A549 treated with Mapracorat at 1 μM for 4 hours (cell line): ENCODE measurements at places on chromosomes 6 and 20. TPM values are rescaled to one million over a fixed set of nuclear protein-coding genes. Genes with fewer than 3 reads are reported as not detected.

Gene SIRPD
- total RNA-seq = not detected in 5 replicates

Gene SLC24A3
- total RNA-seq = not detected in 5 replicates

Gene FRK
- 1.1 to 1.3 TPM (median 1.2 TPM) in 5 replicates for total RNA-seq

Gene MOXD1
- total RNA-seq = 1.4 to 1.9 TPM (median 1.7 TPM) in 5 replicates

Gene COQ3
- total RNA-seq = 9.4 to 12.6 TPM (median 11.5 TPM) in 5 replicates

Gene PGK2
- total RNA-seq = not detected in 5 replicates

Gene RAB44
- 0.03 to 0.06 TPM (median 0.04 TPM) in 4 of 5 replicates, not detected in the other for total RNA-seq

Gene ERVFRD-1
- not detected in 5 replicates for total RNA-seq

Gene PAX1
- 0.06 TPM in 1 of 5 replicates, not detected in the others for total RNA-seq

Gene SSTR4
- total RNA-seq = 0.18 to 0.48 TPM (median 0.28 TPM) in 5 replicates

Gene GSTA4
- total RNA-seq = 8.6 to 10.1 TPM (median 8.7 TPM) in 5 replicates

Gene SLC52A3
- 0.32 to 0.57 TPM (median 0.48 TPM) in 5 replicates for total RNA-seq

Gene NHSL1
- 2.0 to 3.6 TPM (median 3.0 TPM) in 5 replicates for total RNA-seq

Gene BCL2L1
- total RNA-seq = 274 to 317 TPM (median 294 TPM) in 5 replicates

Gene TMC2
- total RNA-seq = not detected in 5 replicates

Gene PCK1
- 0.05 to 0.13 TPM (median 0.09 TPM) in 3 of 5 replicates, not detected in the others for total RNA-seq

Gene AGER
- total RNA-seq = 1.2 to 2.0 TPM (median 1.3 TPM) in 5 replicates

Gene TRIM10
- not detected in 5 replicates for total RNA-seq

Gene CNBD2
- 5.6 to 6.9 TPM (median 6.8 TPM) in 5 replicates for total RNA-seq

Gene TREM1
- 0.13 to 0.50 TPM (median 0.24 TPM) in 5 replicates for total RNA-seq

Gene DSN1
- 21.0 to 27.3 TPM (median 23.4 TPM) in 5 replicates for total RNA-seq

Gene NINL
- total RNA-seq = 11.6 to 17.2 TPM (median 15.1 TPM) in 5 replicates

Gene TMEM217
- total RNA-seq = 0.33 to 0.71 TPM (median 0.43 TPM) in 5 replicates

Gene DDR1
- 51.1 to 64.4 TPM (median 58.1 TPM) in 5 replicates for total RNA-seq

Gene METTL24
- total RNA-seq = not detected in 5 replicates

Gene CRISP3
- total RNA-seq = not detected in 5 replicates

Gene NT5E
- total RNA-seq = 25.9 to 38.4 TPM (median 32.7 TPM) in 5 replicates

Gene CNR1
- 1.1 to 1.9 TPM (median 1.2 TPM) in 5 replicates for total RNA-seq

Gene SGK2
- total RNA-seq = 6.7 to 8.7 TPM (median 7.0 TPM) in 5 replicates

Gene CRNKL1
- 20.4 to 25.3 TPM (median 21.6 TPM) in 5 replicates for total RNA-seq

Gene ATXN1
- total RNA-seq = 1.7 to 3.3 TPM (median 2.5 TPM) in 5 replicates

Gene DEFB118
- total RNA-seq = not detected in 5 replicates

Gene NKX2-2
- total RNA-seq = not detected in 5 replicates

Gene SRSF12
- 1.0 to 2.0 TPM (median 1.9 TPM) in 5 replicates for total RNA-seq

Gene RSPH9
- total RNA-seq = 0.20 to 0.34 TPM (median 0.24 TPM) in 5 replicates

Gene MEI4
- not detected in 5 replicates for total RNA-seq

Gene TFAP2A
- total RNA-seq = 9.6 to 11.4 TPM (median 10.8 TPM) in 5 replicates

Gene OPRL1
- total RNA-seq = 0.73 to 1.2 TPM (median 0.99 TPM) in 5 replicates

Gene TPD52L1
- 47.3 to 52.0 TPM (median 47.9 TPM) in 5 replicates for total RNA-seq

Gene E2F1
- 21.9 to 30.7 TPM (median 30.2 TPM) in 5 replicates for total RNA-seq

Gene KCNB1
- 0.98 to 3.6 TPM (median 1.3 TPM) in 5 replicates for total RNA-seq

Gene CFAP61
- 0.16 to 0.48 TPM (median 0.47 TPM) in 4 of 5 replicates, not detected in the other for total RNA-seq

Gene DNMT3B
- 3.3 to 4.6 TPM (median 4.2 TPM) in 5 replicates for total RNA-seq

Gene LPA
- total RNA-seq = 0.02 to 0.17 TPM (median 0.06 TPM) in 4 of 5 replicates, not detected in the other

Gene FAM83D
- 55.3 to 72.1 TPM (median 65.2 TPM) in 5 replicates for total RNA-seq

Gene MRAP2
- 1.2 to 2.0 TPM (median 1.7 TPM) in 5 replicates for total RNA-seq

Gene VIP
- not detected in 5 replicates for total RNA-seq

Gene HLA-DPA1
- total RNA-seq = not detected in 5 replicates

Gene RNF144B
- 0.16 to 0.81 TPM (median 0.41 TPM) in 5 replicates for total RNA-seq

Gene HLA-DRB1
- 0.11 TPM in 1 of 5 replicates, not detected in the others for total RNA-seq

Gene IL17F
- not detected in 5 replicates for total RNA-seq

Gene MCHR2
- not detected in 5 replicates for total RNA-seq

Gene LRRC73
- 0.46 to 1.3 TPM (median 1.1 TPM) in 5 replicates for total RNA-seq

Gene ELOVL2
- 5.6 to 7.2 TPM (median 6.7 TPM) in 5 replicates for total RNA-seq

Gene PBOV1
- not detected in 5 replicates for total RNA-seq

Gene DYNLT2
- total RNA-seq = 0.44 to 0.81 TPM (median 0.53 TPM) in 5 replicates

Gene CLPSL2
- 0.79 to 1.4 TPM (median 0.94 TPM) in 4 of 5 replicates, not detected in the other for total RNA-seq

Gene MDFI
- 0.33 to 1.2 TPM (median 0.85 TPM) in 5 replicates for total RNA-seq
